Femur (tissue), 1 donor: ENCODE measurements at places on chromosomes 11 and 22.

DNA sequence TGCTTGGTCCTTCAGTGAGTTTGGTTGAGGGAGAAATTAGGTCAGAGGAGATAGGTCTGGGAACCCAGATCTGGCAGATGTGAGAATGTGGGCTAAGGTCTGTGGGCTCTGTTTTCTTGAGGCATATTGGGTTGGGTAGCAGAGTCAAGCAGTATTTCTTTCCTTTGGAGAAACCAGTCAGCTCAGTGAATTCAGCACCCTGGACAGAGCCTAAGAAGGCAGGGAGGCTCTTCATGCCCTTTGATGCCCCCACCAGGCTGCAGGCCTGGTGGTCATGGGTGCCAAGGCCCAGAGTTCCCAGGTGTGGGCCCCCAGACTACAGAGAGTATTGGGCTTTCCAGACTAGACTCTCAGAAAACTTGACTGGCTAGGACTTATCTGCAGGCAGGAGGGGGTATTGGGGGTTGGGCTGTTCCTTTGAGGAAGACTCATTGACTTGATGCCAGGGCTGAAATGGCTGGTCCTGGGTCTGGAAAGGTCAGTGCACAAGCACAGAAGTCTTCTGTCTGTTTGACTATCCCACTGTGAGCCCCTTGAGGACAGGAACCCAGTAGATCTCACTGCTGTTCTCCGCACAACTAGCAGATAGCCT is 45.3 kb upstream of the NECTIN1 start:
- peak; percentile 41 for DNase-seq

DNA sequence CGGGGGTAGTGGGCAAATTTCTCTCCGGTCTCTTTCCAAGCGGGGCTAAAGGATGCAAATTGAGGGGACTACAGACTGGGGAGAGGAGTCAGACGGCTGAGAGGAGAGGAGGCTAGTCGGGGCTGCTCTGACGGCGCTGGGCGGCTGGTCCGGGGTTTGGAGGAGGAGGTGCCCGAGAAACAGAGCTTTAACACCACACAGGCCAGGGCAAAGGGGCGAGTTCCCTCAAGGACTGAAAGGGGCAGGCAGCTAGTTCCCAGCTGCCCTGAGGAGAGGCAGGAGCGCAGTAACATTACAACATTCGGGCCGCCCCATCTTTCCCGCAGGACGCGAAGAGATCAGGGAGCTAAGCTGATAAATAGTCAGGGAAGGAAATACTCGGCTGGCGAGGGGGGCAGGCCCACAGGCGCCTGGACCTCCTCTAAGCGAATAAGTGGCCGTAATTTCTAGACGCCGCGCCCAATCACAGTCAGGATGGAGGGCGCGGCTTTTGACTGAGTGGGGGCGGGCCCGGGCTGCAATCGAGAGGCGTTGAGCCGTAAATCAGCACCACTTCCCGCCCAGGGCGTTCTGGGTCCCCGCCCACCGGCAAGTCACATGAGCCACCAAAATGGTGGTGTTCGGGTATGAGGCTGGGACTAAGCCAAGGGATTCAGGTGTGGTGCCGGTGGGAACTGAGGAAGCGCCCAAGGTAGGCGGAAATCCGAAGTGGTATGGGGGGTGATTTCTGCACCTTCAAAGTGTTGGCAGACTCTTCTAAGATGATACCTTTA is at the start of gene TMEM126B:
Gene TMEM126B, plus strand, starts transcription at position 596 of the 773 bp plus-strand sequence. Its CDS starts 15 bp downstream, at position 611.
- peak; percentile 99 for DNase-seq

DNA sequence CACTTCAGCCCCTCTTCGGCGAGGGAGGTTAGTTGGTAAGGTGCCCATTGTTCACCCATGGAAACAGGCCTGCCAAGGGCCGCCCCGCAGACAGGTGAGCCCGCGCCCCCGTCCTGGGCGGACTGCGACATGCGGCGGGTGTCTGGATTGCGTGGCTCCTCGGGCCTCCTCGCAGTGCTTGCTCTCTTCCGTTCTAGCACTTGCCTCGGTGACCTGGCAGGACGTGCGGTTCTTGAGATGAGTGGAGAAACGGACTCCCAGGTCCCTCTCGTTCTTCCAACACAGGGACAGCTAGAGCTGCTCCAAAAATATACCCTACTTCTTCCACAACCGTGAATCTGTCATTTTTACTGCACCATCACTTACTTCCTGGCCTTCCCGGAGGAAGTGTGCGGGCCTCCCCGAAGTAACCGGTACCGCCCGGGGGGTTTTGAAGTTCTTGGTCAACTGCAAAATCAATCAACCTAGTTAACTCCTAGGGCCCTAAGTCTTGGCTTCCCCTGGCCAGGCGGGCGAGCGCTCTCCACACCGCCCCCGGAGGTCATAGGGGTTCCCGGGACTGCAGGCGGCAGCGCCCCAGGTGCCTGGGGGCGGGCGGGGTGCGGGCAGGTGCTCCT is 745 bp upstream of the ZBTB44 start:
- peak; percentile 35 for DNase-seq

- no peak for DNase-seq
Measured at GRCh38 chr11:28582506-28582905, 474.3 kb downstream of the METTL15 start.

DNA sequence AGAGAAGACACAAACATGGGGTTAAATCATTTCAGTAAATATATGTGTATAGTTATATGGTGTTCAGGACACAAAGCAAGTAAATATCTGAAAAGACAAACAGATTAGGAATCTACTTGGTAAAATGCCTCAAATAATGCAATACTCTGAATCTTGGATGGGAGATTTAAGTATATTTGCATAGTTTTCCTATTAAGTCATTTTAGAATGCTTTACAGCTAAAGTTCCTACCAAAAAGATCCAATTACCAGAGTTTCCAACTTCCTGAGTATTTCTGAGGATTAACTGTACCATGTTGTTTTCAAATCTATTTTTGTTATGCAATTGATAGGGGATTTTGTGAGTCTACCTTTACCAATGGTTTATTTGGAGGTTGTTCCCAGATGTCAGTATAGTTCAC is 424.4 kb upstream of the CCDC179 start:
- DNase-seq, result no peak

- no peak for DNase-seq
Measured at GRCh38 chr11:110199184-110199981, 97.0 kb downstream of the RDX start.

- no peak for DNase-seq
Measured at GRCh38 chr11:11522591-11522990, 99.2 kb downstream of the GALNT18 start.

- DNase-seq, result no peak
Measured at GRCh38 chr11:28632338-28632737, 524.1 kb downstream of the METTL15 start.

- no peak for DNase-seq
Measured at GRCh38 chr11:11366793-11367192, 13.7 kb upstream of the CSNK2A3 start.

DNA sequence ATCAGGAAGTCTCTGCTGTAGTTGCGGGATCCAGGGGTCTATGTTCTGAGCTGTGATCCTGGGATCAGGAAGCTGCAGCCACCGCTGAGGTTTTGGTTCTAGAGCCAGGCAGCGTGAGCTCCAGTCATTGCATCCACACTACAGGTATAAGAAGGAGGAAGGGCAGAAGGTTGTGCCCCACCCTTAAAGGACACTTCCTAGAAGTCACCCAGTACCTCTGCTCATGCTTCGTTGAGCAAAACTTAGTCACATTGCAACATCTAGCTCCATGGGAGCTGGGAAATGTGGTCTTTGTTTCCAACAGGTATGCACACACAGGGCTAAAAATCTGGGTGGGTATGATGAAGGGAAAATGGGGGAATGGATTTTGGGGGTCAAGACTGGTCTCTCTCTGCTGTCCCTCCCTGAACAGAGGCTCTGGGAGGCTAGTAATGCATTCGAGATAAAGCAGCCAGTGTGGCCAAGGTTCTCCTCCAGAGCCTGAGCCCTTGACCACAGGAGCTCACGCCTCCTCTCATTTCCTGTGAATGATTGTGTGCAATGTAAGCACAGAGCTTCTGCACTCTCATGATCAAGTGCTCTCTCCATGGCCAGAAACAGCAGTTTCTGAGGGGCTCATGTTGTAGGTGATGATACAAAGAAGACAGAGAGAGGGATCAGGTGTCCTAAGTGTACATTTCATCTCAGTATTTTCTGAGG is 86.8 kb upstream of the OR4B1 start:
- no peak for DNase-seq

DNA sequence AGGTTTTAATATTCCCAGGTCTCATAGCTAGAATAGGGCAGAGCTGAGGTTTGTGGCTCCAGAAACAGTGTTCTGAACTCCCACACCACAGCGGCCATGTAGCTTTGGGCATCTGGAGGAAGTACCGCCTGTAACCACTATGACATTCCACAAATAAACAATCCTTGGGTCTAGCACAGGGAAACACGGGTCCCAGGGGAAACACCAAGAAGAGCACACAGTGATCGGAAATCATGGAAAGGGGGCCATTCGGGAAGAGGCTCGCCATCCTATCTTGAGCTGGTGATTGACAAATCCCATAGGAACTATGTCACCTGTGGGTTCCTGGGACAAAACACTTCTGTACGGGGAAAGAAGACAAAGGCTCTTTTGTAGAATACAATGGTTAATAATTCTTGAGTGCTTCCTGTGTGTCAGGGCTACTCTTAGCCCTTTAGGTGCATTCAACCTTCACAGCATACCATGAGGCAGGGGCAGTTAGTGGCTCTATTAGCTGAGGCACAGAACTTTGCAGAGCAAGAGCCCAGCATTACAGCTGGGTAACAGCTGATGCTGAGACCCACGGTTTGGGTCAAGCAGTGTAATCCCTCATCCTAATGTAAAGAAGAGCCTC is 514.2 kb downstream of the NTM start:
- no peak for DNase-seq

DNA sequence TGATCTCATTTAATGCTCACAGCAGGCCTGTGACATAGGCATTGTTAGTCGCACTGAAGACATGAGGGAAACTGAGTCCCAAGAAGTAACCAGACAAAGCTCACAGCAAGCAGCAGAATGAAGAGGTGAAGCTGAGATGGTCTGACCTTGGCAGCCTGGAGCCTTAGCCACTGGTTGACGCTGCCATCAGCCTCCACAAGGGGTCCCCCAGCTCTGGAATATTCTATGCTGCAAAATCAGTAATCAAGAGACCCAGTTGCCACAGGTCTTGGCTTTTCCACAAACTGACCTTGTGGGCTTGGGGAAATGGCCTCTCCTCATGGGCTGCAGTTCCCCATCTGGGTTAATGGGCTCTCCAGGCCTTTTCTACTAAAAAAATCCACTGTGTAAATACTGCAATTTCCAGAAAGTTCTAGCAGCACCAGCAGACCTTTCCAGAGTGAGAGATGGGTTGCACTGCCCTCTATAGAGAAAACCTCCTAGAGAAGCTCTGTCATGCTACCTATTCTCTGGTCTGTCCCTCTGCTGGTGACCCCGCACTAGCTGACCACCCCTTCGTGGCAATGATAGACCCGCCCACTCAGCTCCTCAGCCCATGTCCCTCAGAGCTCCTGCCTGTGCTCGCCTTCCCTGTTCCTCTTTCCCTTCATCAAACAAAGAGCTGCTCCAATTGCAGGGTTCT is 22.6 kb upstream of the ISX start:
- no peak for DNase-seq

DNA sequence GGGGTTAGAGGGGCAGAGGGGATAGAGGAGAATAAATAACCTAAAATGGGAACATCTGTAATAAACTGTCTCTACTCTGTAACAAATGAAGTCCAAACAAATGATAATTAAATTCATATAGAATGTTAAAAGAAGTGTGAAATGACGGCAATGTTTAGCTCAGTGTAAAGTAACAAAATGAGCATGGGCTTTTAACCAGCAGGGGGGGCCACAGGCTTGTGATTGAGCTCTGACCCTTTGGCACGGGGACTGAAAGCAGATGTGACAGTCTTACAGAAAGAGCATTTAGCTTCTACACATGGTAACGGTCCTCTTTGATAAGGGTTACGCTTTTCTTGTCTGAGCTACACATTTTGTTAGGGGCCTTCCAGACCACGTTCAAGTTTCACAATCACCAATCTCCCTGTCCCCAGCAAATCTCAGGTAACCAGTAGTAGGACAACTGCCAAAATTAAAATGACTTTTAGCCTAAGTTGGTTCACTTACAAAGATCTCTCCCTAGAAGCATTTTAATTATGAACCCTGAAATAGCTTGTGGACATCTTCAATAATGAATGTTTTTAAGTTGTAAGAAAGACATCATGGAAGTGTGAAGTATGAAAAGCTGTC is 262.5 kb downstream of the DCDC1 start:
- peak; percentile 43 for DNase-seq

- peak; percentile 37 for DNase-seq
Measured at GRCh38 chr11:118338637-118339061, 3.9 kb downstream of the CD3D start.

GRCh38 chr22:29499852-29500251 is 19.8 kb downstream of the NEFH start:
- DNase-seq, result no peak

GRCh38 chr11:43578346-43579170 is 102.0 kb upstream of the HSD17B12 start:
- DNase-seq, result no peak

DNA sequence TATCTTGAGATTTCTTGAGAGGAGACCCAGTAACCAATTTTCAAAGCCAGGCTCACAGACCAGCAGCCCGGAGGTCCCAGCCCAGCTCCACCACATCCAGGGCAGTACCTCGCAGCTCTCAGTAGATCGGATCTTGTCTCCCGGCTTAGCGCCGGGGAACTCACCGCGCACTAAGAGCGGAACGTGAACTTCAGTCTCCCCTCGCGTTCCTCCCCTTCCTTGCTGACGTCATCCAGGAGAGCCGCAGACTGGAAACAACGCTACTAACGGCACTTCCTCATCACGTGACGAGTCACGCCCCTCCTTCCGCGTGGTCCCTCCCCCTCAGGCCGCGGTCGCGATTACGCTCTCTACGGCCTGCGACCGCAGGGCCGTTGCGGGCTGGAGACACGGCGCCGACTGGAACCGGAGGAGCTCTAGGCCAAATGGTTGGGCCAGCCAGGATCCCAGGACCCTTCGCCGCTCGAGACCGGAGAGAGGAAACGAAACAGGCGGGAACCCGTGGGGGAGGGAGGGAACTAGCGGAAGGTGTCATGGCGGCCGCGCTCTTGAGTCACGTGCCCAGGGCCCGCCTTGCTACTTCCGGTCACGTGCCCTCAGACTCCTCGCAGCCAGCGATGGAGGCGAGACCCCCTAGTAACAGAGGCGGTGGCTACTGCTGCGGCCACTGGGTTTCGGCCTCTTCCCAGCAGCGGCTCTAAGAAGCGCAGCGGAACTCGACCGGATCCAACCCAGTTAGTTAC is at the start of the genes GTF2H1 and HPS5:
Gene GTF2H1, plus strand, starts transcription at position 599 of the 743 bp plus-strand sequence. CDS start 10,508 bp downstream, outside the sequence.
Gene HPS5, minus strand, starts transcription at position 172 of the 743 bp plus-strand sequence. CDS start 4,282 bp downstream, outside the sequence.
- DNase-seq, result peak; percentile 97

DNA sequence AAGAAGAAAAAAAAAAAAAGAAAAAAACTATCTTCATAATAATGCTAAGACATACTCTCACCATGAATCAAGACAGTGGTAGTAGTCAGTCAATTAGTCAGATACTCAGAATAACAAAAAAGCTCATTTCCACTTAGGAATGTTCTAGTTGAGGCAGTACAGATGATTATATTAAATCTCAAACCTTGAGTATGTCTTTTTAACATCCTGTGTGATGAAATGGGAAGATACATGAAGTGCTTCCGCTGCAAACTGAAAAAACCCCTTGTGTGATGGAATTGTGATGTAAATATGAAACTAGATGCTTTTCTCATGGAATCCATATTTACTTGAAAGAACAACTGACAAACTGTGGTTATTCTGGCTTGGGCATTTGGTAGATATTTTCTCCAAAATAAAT is 13.7 kb downstream of the AMOTL1 start:
- no peak for DNase-seq

GRCh38 chr11:37474889-37475288 is 876.9 kb upstream of the RAG2 start:
- no peak for DNase-seq

- no peak for DNase-seq
Measured at GRCh38 chr22:17368144-17368543, 1.1 kb upstream of the CECR2 start.
